Sigmoid colon (tissue), 7 donors: ENCODE measurements at places on chromosomes 12 and 14. TPM values are rescaled to one million over a fixed set of nuclear protein-coding genes. Genes with fewer than 3 reads are reported as not detected.

CLEC4D gene
- total RNA-seq: 0.55 TPM

DEPDC4 gene
- 0.82 TPM for total RNA-seq

LIN7A gene
- total RNA-seq: 10.7 TPM

KRT79 gene
- not detected for total RNA-seq

TAS2R30 gene
- 8.9 TPM for total RNA-seq

LRP6 gene
- 42.8 TPM for total RNA-seq

FERMT2 gene
- 278 TPM for total RNA-seq
